Left forelimb (tissue), 1 donor: ENCODE measurements at places on chromosomes 6 and 20.

DNA sequence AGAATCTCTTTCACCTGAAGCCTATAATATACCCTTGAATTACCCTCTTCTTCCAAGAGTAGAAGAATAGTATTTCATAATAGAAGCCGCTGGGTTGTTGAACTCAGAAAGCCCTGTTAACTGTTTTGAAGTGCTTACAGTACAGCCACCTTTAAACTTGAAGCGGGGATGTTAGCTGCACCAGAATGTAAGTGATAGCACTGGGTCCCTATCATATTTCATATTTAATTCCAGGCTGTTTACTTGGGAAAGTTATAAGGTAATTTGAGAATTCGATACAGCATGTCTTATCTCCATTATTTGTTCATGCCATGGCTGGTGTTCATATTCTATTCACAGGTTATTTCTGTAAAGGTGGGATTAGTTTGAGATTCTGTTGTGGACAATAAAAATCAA is 63.5 kb upstream of the VSTM2L start:
- no peak for DNase-seq

DNA sequence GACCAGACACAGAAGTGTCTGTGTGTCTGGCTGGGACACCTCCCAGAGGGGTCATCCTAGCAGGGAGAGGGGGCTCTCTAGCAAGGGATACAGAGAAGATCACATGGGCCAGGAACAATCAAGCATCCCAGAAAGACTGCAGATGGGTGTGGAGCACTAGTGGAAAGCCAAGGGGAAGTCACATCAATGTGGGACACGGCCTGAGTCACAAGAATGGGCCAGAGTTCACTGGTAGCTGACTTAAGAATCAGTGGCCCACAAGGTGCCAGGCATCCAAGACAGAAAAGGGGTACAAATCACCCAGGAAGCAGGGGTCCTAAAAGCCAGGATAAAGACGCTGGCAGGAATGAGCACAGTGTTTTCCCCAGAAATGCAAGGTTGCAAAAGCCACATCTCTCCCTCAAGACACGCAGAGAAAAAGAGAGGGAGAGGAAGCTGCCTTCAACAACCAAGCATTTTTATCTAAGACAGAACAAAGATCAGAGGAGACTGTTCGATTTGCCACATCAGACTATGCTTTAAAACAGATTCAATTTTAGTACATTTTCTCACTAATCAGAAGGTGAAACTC is 113.6 kb upstream of the DST start:
- DNase-seq = no peak

DNA sequence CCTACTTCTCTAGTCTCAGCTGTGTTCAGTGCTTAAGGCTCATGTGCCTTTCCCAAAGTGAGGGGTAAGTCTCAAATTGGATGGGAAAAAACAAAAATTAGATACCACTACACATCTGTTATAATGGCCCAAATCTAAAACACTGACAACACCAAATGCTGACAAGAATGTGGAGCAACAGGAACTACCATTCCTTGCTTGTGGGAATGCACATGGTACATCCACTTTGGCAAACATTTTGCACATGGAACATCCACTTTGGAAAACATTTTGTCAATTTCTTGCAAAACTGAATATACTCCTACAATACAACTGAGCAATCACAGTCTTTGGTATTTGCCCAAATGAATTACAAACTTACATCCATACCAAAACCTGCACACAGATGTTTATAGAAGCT is 109.3 kb downstream of the TENT5A start:
- no peak for DNase-seq

DNA sequence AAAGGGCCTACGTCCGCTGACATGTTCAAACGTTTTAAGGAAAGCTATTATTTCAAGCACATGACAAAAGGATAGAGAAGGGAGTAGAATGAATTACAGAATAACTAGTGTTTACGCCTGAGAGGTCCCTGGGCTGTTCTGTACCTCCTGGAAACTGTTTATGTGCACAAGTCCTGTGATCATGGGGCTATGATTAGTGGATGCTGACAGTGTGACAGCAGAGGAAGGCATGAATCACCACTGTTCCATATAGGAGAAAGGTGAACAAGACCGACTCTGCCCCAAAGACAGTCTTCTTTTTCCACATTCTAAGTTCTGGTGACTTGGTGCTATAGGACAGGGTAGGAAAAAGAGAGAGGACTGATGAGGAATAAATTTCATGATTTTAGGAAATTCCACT is 249.2 kb upstream of the PRDM1 start:
- no peak for DNase-seq

- no peak for DNase-seq
Measured at GRCh38 chr6:105069821-105070445, 109.9 kb downstream of the POPDC3 start.

- DNase-seq = no peak
Measured at GRCh38 chr6:123745895-123746294, 57.8 kb upstream of the NKAIN2 start.

- DNase-seq = no peak
Measured at GRCh38 chr6:63912887-63913286, 277.3 kb downstream of the PHF3 start.

- no peak for DNase-seq
Measured at GRCh38 chr6:142478117-142478516, 176.3 kb downstream of the ADGRG6 start.

DNA sequence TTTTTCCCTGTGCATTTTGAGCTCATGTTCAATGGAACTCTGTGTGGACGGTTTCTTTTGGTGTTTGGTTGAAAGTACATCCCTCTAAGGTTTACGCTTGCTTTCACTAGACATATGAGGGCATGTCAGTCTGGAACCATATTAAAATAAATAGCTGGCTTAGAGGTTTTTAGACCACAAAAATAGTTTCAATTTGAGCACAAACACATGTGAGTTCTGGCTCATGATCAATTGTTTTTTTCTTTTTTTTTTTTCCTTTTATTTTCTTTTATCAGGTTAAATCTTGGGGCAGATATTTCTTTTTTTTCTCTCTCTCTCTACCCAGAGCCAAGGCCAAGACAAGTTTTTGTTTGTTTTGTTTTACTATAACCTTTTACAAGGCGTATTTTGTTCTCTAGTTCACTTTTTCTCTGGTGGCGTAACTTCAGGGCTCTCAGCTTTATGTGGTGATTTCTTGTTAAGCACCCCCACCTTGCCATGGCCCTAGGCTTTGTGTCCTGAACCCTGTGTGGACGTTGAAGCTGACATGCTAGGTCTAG is 92.9 kb downstream of the SHLD1 start:
- no peak for DNase-seq

- DNase-seq = no peak
Measured at GRCh38 chr6:35810971-35811698, 6.0 kb downstream of the LHFPL5 start.

DNA sequence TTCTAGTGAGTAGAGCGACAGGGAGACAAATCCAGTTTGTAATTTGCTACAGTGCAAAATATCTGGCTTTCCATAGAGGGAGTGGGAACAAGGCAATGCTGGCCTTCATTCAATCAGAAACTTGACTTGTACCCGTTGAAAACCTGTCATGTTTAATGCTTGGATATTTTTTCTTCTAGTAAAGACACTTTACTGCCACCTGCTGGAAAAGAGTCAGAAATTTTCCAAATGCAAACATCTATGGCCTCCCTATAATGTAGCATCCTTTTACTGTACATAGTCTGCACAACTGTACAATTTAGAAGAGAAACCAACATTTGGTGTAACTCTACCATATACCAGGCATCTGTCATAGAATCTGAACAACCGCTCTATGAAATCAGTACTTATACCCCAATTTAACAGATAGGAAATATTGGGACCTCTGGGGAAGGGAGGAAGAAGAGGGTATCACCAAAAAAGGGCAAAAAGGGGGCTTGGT is 16.7 kb upstream of the TBC1D20 start:
- DNase-seq = no peak

DNA sequence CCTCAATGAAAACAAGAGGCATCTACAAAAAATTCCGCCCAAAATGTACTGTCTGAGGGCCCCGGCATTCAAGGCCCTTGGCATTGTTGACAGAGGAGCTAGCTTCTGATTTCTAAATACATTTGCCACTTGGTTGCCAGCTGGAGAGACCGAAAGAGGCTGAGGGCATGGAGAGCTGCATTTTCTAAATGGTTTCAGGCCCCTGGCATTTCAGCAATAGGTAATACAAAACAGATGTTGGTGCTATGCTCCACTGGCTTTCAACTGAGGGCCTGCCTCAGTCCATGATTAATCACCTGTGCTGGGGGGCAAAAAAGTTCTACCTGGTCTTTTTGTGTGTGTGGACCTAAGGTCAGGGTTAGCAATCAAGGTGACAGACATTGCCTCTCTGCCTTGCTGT is 79.5 kb upstream of the ISM1 start:
- DNase-seq = no peak

- no peak for DNase-seq
Measured at GRCh38 chr6:149962461-149963211, 1.1 kb upstream of the ULBP1 start.

GRCh38 chr6:1777921-1778685 is 168.4 kb downstream of the FOXC1 start:
- DNase-seq = no peak

DNA sequence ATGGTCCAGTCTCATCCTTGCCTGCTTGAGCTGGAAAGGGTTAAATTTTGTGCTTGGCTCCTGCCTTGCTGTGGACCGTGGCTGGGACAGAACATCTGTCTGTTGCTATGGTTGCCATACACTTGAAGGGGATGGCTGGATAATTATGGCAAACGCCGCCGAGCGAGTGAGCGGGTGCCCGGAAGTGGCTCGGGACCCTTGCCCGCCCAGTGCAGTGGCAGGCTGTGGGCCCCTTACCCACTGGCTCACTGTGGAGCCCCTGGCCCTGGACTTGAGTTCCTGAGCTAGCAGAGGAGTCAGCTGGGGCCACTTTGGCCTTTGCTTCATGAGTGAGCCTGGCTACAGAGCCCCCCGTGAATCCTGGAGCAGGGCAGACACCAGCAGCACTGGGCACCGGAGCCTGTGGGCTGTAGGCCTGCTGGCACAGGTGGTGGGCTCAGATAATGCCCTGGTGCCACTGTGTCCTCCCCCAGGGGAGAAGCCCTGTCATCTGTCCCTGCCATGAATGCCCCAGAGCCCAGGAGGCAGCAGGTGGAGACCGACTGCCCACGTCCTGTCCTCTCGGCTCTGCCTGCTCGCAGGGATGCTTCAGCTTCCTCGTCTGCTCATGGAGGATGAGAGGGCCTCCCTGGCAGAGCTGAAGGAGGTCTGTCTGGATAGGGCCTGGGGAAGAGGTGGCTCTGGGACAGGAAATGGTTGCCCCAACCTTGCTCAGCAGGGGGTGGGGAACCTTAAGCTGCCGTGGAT is 25.5 kb upstream of the NOL4L start:
- no peak for DNase-seq

DNA sequence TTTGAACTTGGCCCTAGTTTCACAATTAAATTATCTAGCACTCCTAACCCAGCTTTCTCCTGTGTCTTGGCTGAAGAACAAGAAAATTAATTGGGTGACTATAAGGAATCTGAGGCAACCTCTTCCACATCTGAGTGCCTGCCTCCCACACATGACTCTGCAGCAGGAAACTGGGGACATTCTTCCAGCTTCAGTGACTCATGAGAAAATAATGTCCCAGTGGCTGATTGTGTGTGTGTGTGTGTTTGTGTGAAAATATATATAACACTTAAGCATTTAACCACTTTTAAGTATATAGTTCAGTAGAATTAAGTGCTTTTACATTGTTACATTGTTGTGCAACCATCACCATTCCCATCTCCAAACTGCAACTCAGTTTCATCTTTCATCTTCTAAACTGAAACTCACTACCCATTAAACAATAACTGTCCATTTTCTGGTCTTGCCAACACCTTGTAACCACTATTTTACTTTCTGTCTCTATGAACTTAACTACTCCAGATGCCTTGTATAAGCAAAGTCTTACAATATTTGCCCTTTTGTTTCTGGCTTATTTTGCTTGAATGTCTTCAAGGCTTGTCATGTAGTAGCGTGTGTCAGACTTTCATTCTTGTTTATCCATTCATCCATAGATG is 8.7 kb downstream of the TRIM38 start:
- DNase-seq = no peak

- DNase-seq = no peak
Measured at GRCh38 chr20:13029687-13030375, 21.1 kb downstream of the SPTLC3 start.

GRCh38 chr6:114888241-114888640 is 545.4 kb upstream of the HS3ST5 start:
- no peak for DNase-seq

DNA sequence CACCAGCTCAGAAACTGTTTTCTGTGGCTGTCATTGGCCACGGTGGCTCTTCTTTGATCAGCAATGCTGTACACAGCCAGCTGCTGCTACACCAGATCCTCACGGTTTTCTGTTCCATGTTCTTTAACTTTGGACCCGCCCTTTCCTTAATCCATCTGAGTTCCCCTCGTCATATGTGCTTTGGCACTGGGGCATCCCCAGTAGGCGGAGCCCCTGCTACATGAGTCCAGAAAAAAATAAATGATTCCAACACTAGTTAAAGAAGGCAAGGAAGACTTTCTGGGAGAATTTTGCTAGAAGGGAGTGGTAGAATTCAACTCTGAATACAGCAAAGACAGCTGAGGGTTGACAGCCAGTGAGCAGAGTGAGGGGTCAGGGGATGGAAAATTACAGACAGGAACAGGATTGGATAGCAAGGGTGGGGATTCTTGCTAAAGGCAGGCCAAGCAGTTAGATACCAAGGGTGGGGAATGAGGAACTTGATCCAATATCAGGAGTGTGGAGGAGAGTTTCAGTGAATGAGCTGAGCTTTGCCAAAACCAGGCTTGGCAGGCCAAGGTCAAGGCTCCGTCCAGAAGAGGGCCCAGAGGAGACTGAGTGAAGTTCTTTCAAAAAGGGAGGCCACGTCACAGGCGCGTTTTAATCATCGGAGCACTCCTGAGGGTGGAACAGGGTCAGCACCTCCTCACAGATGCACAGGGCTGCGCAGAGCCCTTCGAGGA is 391.8 kb downstream of the CDH4 start:
- no peak for DNase-seq

DNA sequence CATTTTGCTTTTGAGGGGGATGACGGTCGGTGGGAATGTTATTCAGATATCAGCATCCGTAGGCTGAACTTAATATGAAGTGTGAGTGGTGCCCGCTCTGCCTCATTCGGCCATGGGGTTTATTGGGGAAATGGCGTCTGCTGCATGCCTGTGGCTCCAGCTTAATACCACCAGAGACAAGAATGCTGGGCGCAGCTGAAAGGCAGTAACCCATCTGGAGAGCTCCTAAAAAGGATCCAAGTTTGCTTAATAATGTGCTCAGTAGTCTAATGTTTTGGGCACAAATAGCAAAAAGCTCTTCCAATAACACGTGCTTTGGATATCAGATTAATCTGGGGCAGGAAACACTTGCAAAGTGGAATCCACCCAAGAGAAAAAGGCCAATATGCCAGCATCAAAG is 273.0 kb upstream of the TAB2 start:
- DNase-seq = no peak

GRCh38 chr20:2169456-2170088 is 67.9 kb downstream of the STK35 start:
- no peak for DNase-seq

DNA sequence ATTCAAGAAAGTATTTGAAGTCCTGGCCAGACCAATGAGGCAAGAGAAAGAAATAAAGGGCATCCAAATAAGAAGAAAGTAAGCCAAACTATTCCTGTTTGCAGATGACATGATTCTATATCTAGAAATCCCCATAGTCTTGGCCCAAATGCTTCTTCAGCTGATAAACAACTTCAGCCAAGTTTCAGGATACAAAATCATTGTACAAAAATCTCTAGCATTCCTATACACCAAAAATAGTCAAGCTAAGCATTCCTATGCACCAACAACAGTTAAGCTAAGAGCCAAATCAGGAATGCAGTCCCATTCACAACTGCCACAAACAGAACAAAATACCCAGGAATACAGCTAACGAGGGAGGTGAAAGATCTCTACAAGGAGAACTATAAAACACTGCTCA is 60.1 kb upstream of the PHIP start:
- DNase-seq = no peak

- no peak for DNase-seq
Measured at GRCh38 chr6:31597006-31597405, 4.2 kb upstream of the NCR3 start.
